ENCODE measurements at places on chromosomes 6 and 20. TPM values are rescaled to one million over a fixed set of nuclear protein-coding genes. Genes with fewer than 3 reads are reported as not detected.

The SEMG1 gene
- not detected for total RNA-seq

The CYP39A1 gene
- not detected for total RNA-seq

DNA sequence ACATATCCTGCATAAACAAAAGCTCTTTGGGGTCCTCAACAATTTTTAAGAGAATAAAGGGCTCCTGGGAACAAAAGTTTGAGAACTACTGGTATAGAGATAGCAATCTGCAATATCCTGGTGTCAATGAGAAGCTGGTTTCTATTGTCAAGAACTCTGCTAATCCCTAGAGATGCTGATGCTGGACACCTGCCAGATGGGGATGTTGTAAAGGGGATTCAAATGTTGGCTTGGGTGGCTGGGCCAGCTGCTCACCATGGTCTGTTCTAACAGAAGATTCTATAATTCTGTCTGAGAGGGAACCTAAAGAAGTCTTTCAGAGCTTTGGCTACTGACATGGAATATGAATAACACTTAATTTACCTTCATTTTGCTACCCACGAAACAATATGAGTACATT is 137.8 kb downstream of the BTBD9 start:
- no peak for ATAC-seq

GRCh38 chr20:12028771-12029170 is 111.1 kb downstream of the BTBD3 start:
- no peak for ATAC-seq

DNA sequence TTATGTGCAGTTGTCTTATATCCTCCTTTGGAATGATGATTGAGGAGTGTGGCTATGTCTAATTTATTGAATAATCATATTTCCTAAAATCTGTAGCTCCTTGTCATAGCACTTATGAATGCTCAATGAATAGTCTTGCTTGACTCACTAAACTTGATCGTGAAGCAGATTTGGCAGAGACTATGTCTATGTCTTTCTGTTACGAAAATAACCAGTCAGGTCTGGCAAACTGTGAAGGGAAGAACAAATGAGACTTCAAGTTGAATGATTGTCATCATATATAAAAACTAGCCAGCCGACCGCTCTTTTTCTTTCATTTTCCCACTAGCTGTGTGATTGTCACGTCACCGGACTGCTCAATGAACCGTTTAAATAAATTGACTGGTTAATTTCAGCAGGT is 1303.9 kb upstream of the GJE1 start:
- no peak for ATAC-seq

DNA sequence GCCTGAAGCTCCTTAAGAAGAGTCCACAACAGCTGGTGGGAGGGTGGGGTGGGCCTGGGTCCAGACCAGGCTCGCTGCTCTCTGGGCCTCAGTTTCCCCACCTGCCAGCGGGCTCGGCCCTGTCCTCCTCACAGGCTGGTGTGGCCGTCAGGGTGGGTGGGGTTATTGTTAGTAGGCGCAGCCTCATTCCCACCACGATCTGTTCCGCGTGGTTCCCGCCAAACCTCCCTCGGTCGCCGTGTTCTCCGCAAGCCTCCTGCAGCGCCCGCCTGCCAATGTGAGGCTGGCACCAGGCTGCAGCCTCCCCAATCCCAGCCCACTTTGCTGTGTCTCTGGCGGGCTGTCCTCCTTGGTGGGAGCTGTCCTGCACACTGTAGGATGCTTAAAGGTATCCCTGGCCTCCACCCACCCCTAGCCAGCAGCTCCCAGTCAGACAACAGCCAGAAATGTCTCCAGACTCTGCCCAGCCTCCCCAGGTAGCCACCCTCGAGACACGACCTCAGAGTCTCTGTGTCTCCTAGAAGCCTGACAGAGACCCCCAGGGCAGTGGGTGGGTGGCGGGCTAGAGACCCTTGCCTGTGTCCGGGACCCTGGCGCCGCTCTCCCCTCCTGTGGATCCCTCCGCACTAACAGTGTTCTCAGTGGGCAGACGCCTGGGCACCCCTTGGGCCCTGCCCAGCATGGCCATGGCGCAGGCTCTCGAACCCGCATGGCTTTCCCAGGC is 15.3 kb downstream of the SLC17A9 start:
- no peak for ATAC-seq

- peak; percentile 51 for ATAC-seq
Observed at GRCh38 chr6:6007366-6008088, 802 bp upstream of the NRN1 start.

Measured in activated T-helper 17 cell treated with anti-CD3 and anti-CD28 coated beads, Interleukin-2, amount 50 U/mL, for 72 hours (primary cell).